Left ventricle myocardium superior (tissue), 1 donor: ENCODE measurements at places on chromosomes 11 and 22.

DNA sequence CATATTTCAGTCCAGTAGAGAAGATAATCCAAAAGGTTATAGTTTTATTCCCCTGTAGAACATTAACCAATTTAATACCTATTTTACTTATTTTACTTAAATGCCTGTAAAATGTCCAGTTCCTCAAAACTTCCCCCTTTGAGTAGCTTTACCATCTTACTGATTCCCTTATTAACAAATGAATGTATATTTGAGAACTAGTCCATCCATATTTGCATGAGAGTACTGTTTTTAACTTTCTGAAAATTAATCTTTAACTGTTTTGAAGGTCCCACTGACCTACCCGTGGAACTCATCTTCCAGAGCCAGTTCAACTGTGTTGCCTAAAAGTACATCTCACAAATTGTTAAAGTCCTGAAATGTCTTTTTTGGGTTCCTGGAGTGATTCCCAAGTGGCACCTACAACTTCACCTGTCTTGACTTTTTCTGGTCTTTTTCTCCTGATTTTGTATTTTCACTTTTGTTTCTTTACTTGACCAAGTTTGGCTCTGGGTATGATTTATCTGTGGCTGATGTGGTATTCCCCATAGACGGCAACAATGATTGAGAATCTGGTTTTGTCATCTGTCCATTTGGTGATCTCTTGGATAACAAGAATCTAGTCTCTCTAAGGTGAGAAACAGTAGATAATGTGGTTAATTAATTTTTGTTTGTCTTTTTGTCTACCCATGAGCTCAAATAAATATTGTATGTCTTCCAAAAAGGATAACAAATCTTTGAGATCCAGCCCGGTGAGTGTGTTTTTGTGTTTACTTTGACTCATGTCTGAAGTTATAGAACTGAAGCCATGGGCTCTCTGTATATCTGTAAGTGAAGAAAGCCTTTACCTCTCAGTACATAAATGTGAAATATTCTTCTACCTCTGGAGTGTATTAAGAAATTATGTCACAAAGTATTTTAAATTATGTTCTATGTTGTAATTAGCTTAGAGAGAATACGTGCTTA, 174.2 kb downstream of the ETS1 start:
- no peak for DNase-seq

DNA sequence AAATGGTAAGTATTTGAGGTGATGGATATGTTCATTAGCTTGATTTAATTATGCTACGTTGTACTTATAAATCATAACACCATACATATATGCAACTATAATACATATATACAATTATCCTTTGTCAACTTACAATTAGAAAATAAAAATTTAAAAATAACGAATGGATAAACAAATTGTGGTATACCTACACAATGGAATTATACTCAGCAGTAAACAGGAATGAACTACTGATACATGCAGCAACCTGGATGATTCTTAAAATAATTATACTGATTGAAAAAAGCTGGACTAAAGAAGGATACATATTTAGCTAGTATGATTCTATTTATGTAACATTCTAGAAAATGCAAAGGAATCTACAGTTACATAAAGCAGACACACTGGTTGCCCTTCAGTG, 425.7 kb downstream of the DYNC2H1 start:
- no peak for DNase-seq

DNA sequence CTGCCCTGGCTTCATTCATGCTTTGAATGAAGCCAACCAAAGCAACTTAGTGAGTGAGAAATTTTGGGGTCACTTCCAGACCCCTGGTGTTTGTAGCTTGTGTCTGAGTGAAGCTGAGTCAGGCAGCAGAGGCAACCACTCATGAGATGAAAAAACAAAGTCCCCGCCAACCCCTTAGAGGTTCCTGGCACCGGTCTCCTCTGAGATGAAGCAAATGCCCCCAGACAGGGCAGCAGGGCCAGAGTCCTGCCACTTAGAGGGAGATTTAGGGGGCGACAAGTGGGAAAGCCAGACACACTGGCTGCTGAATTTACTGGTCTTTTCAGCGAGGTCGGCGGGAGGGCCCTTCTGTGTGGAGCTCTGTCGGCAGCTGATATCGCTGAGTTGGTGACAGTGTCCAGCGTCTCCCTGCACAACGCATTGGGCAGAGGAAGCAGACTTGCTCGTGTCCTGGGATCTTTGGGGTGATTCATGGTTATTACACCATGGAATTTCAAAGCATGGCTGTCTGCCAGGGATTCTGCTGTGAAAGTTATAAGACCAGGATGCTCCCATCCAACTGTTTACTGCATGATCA, 482.6 kb downstream of the MIAT start:
- no peak for DNase-seq

DNA sequence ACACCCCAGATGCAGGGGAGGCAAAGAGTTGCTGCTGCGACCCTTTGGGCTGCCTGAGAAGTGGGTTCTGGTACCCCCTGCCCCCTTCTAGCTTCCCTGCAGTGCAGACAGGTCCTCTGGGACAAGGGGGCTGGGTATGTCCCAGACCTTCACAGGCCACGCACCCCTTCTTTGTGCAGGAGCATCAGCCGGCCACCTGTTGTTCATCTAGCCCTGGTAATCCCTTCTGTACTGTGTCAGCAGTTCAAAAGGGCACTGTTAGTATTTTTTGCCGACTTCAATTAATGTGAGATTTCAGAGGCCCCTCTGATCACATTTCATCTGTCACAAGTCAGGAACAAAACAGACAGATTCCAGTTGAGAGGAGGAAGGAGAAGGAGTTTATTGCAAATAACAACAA, 49.9 kb downstream of the ALX4 start:
- no peak for DNase-seq

DNA sequence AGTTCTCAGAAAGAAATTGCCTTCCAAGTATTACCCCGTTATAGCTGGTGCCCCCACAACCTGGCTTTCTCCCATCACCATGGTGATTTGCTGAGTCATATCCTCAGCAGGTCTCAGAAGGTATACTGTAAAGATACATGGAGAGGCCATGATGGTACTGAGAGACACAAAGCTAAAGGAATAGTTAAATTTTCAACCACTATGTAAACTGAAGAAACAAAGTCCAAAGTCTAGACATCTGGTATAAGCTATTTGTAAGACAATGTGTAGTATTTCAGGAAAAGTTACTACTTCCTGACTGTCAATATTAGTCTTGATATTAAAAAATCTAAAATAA, 377.1 kb downstream of the DCDC1 start:
- no peak for DNase-seq

DNA sequence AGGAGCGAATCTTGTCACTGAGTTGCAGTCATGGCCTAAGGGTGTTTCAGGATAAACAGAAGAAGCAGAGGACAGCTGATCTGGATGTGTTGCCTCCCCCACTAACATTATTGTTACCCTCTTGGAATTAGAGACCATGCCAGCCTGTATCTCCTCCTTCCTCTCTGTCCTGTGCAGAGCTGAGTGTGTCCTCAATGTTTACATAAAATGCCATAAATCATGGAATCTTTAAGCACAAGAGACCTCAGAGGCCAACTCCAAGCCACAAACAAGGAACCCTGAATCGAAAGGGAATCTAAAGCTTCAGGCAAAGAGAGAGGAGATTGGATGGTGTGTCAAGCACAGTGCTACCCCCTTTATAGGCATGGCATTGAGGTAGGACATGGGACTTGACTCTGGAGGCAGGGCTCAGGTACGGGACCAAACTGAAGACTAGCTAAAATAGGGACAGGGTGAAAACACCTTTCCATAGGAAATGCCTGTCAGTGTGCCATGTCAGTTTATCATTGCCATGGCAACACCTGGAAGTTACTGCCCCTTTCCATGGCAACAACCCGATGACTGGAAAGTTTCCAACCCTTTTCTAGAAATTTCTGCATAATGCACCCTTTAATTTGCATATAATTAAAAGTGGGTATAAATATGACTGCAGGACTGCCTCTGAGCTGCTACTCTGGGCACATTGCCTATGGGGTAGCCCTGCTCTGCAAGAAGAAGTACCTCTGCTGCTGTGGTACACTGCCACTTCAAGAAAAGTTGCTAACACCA, 489.7 kb downstream of the MIAT start:
- no peak for DNase-seq

DNA sequence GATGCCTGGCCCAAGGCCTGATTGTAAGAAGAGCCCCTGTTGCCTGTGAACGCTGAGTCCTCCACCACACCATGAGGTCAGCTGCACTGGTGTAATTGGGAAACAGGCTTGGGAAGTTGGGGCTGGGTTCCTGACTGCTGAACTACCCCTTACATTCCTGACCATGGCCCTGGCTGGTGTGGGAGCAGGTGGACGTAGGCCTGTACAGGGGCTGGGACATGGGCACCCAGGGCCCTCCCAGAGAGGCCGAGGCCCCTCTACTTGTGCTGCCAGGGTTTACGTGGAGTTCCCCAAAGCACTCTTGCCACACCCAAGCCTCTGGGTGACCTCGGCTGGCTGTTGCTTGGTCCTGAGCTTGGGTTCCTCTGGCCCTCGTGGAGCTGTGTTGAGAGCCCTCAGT, 5.4 kb downstream of the RELT start:
- no peak for DNase-seq

- DNase-seq, result no peak
Observed at GRCh38 chr22:20389288-20389687, 4.7 kb upstream of the ZNF74 start.

DNA sequence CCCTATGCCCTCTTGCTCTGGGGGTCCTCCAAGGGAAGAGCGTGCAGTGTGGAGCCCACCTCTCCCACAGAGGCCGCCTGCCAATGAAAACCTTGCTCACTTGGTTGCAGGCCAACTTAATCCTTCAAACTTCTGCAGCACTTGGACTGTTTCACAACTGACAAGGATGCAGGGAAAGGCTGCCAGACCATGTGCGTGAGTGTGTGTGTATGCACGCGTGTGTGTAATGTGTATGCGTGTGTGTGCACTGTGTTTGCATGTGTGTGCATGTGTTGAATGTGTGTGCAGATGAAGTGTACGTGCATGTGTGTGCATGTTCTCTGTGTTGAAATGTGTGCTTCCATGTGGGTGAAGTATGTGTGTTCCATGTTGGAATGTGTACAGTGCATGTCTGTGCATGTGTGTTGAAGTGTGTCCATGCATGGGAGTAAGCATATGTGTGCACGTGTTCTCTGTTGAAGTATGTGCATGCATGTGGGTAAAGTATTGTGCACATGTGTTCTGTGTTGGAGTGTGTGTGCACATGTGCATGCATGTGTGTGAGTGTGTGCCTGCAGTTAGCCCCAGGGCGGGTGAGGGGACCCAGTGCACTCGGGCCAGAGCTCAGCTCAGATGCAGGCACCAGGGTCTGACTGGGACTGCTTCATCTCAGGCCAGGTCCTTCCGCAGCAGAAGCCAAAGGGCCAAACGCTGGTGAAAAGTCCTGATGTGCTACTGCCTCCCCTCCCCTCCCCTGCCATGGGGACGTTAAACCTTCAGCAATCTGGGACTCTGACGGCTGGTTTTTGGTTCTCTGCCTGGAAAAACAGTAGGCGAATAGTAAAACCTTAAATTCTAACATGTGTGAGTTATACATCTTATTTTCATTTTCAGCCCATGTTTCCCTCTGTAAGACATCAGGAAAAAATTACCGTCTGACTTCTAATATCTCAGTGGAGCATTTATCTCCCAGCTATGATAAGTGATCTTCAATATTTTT, 72.0 kb downstream of the FLI1 start:
- no peak for DNase-seq

DNA sequence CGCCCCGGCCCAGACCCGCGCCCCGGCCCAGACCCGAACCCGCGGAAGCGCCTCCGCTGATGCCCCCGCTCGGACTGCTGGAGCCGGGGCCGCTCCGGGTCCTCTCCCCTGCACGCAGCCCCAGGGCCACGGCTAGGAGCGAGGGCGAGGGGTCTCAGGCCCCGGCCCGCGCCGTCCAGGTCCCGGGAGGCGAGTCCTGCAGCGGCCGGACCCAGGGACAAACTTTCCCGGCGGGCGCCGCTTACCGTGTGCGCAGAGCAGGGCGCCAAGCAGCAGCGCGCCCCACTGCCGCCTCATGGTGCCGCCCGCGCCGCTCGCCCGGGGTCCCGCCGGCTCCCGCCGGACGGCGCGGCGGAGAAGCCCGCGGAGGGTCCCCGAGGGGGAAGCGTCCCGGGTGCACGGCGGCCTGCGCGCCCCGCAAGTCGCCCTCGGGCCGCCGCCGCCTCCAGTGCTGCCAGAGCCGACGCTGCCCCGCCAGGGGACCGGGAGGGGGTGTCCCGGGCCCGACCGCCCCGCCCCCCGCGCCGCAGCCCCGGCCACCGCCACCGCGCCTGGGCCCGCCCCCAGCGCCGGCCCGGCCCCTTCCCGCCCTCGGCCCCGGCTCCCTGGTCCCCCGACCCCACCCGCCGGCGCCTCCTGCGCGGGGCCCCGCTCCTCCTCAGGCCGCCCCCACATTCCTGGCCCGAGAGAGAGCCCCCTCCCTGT, at the start of gene LRP4:
Gene LRP4 (minus strand): TSS at position 468 of the 705 bp plus-strand sequence. CDS start 171 bp downstream, at position 297.
- DNase-seq, result peak; percentile 82

GRCh38 chr22:42856179-42856864, 751 bp downstream of the ARFGAP3 start:
- DNase-seq, result peak; percentile 77

GRCh38 chr22:50735739-50736030, 2.3 kb upstream of the ACR start:
- DNase-seq, result no peak

DNA sequence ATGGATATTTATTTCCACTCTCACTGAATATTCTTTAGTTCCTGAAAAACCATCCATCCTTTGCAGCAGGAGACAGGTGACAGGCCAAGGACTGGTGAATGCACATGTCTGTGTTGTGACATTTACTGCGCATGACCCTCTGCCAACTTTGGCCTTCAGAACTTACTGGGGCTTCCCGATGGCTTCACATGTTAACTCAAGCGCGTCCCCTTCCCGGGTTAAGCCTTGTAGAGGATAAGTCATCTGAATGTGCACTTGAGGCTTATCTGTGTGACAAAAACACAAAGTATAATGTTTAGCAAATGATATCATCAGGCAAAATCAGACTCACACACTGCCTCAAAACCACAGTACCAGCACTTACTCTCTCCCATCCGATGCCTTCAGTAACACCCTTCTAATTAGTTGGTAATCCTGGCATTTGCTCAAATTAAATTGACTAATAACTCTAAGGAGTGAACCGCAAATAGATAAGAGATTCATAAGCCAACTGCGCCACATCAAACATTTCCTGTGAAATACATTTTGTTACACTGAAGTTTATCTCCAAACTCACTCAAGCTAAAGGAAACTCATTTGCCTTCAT, 286.4 kb downstream of the CADM1 start:
- DNase-seq, result no peak

GRCh38 chr22:39949964-39950737, 10.0 kb upstream of the TMA7B start:
- DNase-seq, result no peak

- DNase-seq, result no peak
Observed at GRCh38 chr11:61011229-61011870, 39.9 kb downstream of the CD6 start.

GRCh38 chr22:46091277-46091977, 58.9 kb upstream of the PPARA start:
- peak; percentile 23 for DNase-seq

GRCh38 chr11:119774172-119774763, 45.3 kb upstream of the NECTIN1 start:
- DNase-seq, result no peak
